ENCODE measurements at places on chromosomes 16 and 17.

DNA sequence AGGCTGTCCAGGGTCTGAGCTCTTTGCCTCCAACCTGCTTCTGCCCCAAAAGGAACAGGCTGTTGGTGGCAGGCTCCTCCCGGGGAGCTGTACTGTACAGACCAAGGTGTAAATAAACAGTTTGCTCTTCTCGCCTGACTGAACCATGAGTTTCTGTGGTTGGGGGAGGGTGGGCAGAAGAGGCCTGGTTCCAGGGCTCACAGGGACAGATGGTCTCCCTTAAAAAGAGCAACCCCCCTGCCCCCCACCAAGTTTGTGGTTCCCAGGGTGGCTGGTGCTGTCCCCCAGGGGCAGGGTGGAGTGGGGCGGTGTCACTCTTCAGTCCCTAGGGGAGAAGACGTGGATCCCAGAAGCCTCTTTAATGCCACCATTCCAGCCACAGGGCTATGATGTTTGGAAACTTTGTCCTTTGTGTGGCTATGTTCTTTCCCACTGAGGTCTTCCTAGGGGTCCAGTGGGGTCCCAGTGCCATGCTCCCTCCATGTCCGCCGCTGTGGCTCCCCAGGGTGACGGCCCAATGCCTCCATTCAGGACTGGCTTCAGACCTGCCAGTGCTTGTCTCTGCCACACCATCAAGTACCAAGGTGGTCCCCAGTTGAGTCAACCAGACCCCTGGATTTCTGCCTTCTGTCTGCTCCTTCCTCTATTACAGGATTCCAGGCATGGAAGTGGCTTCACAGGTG is 146.7 kb downstream of the RAB11FIP4 start:
- DNase-seq: no peak

- DNase-seq: no peak
These were observed 11.5 kb upstream of the MMD start for GRCh38 chr17:55433029-55433628.

- no peak for DNase-seq
These were observed 7.4 kb downstream of the ALOXE3 start for GRCh38 chr17:8110907-8111306.

GRCh38 chr16:64452446-64452845 is 669.4 kb downstream of the CDH11 start:
- no peak for DNase-seq

DNA sequence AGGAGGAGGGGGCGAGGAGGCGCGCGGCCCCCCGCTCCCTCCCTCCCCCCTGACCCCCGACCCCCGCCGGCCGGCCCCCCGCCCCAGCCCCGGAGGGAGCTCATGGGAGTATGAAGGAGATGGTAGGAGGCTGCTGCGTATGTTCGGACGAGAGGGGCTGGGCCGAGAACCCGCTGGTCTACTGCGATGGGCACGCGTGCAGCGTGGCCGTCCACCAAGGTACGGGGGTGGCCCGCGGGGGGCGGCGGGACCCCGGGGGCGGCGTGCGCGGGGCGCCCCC is 390 bp downstream of the MLLT6 start:
- no peak for DNase-seq

DNA sequence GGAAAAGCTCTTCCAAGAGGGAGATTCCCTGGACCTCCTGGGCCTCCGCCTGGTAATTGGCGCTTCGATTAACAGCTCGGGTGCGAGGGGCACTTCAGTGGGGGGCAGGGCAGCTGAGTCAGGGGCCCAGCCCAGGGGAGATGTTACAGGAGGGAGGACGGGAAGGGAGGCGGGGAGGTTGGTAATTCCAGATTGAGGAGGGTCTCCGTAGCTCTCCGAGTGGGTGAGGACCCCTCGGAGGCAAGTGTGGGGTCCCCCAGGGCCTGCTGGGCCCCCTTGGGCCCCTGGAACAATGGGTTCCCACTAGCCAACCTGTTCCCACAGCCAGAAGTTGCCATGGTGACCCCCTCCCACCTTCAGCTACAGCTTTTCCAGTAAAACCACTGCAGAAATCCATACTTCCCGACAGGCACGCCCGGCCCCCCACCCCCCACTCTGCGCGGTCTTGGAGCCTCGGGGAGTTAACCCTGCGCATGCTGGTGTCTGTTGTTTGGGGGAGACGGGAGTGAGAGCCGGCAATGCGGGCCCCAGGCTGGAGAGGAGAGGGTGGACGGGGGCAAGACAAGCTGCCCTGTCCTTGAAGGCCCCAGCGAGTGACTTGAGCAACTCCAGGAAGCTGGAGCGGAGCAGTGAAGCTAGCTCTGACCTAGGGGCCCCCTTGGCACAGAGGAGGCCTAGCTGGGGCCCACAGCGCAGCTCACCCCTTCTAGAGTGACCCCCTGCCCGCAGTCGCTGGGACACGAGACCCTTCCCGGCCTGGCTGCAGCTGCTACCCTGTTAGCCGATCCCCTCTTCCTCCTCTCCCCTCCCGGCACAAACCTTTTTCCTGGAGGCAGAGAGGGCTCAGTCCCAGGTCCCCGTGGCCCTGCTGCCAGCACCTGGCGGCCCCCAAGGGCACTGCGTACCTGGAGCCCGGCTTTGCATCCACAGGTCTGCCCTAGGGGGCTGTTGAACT is 37.8 kb downstream of the TMEM235 start:
- no peak for DNase-seq
